ENCODE measurements at places on chromosomes 5 and 9.

GRCh38 chr5:142254431-142254830, 70.4 kb downstream of the SPRY4 start:
- no peak for DNase-seq

GRCh38 chr5:148966348-148966747, 96.5 kb downstream of the SH3TC2 start:
- DNase-seq = no peak

DNA sequence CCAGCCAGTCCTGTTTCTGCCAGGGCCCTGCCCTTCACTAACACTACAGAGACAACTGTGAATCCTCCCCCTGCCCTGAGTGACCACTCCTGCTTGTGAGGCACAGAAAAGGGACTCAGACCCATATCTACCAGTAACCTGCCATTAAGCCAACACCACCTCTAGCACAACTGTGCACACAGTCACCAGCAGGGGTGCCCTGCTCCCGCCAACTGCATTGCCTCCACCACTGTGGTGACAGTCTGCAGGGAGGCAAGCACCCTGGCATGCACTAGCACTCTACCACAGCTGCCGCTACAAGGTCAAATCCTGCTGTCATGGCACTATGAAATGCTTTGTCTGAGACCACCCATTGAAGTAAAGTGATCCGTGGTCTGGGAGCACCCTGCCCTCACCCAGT, 1028.5 kb upstream of the CDH9 start:
- DNase-seq = no peak

DNA sequence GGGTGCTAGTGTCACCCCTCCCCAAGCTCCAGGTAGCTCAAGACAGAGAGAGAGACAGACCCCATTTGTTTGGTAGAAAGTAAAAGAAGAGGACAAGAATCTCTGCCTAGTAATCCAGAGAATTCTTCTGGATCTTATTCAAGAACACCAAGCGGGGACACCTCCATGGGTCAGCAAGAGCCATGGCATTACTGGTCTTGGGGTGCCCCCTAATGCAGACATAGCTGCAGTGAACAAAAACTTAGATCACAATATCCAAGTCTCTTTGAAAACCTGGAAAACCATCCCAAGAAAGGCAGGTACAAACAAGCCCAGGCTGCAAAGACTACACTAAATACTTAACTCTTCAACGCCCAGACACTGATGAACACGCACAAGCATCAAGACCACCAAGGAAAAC, 29.9 kb upstream of the PDE4D start:
- peak; percentile 23 for DNase-seq

DNA sequence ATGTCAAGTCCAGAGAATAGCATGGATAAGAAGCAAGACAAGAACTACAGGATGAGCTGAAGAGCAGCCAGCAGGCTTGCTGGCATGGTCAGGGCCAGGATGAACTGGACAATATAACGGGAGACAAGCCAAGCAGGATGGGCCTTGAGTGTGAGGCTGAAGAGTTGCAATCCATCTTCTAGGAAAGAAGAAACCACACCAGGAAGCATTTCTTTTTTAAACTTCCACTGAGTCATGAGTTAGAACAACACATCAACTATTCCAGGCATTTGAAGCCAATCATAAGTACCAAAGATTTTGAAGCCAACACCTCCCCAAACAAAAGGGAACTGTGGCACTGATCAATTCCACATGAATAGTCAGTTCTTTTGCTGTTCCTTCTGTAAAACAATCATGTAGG, 27.3 kb downstream of the SLC31A2 start:
- DNase-seq = no peak

- no peak for DNase-seq
Measured at GRCh38 chr9:96171728-96172127, 130.2 kb downstream of the HSD17B3 start.

- no peak for DNase-seq
Measured at GRCh38 chr5:106451998-106452397, 1218.7 kb downstream of the EFNA5 start.

GRCh38 chr9:36037549-36038122, 923 bp downstream of the RECK start:
- DNase-seq = no peak

DNA sequence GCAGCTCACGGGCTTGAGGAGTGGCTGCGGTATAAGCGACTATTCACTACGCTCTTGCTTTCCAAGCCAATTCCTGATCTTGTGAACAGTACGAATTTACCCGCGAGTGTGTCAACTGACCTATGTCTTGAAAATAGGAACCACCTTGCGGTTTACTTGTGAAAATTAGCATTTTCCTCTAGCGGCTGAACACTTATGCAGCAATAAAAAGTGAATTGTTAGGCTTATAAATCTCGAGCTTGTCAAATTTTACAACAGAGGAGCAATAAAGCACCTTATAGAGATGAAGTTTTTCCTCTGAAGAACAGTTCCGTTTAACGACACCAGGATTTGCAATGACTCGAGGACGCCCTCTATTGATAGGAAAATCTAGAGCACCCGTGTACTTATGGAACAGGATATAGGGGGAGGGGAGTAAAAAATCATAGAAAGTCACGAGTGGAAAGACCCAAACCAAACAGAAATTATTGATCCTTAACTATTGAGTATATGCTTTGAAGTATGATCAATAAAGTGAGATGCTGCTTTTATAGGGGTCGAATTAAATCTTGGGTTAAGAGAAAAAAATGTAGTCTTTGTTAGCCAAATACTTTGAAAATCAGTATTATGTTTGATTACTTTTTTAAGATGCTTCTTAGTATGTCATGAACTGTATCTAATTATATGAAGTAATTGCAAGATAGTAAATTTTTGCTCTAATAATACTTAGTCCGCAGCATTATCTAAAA, 1.9 kb upstream of the RGMB start:
- DNase-seq = no peak

GRCh38 chr9:7828334-7828733, 28.8 kb upstream of the DMAC1 start:
- no peak for DNase-seq

DNA sequence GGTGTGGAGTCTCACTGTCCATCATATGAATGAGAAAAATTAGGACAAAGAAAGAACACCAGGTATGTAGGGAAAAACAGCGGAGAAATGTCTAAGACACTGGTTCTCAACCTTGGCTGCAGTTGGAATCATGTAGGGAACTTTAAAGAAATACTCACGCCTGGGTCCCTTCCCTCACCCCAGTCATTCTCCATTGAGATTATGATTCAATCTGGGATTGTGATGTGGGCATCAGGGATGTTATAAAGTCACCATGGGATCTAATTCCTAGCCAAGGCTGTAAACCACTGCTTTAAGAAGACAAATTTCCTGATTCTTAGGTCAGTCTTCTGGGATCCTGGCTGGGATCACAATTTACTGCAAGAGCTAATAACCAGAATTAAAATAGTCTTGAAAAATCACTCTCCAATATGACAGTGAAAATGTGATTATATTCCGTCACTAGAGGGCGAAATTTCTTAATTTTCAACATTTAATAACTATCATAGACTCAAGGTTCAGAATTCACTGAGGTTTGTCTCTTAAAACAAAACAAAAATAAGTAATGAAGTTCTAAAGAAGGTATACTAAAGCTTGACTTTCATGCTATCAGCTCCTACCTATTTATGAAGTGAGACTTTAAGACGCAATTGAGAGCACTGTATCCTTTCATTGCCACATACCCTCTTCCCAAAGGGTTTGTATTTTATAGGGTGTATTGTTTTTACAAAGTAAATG, 60.5 kb downstream of the GLDC start:
- DNase-seq = no peak

- no peak for DNase-seq
Measured at GRCh38 chr9:78144008-78144381, 91.9 kb upstream of the CEP78 start.

DNA sequence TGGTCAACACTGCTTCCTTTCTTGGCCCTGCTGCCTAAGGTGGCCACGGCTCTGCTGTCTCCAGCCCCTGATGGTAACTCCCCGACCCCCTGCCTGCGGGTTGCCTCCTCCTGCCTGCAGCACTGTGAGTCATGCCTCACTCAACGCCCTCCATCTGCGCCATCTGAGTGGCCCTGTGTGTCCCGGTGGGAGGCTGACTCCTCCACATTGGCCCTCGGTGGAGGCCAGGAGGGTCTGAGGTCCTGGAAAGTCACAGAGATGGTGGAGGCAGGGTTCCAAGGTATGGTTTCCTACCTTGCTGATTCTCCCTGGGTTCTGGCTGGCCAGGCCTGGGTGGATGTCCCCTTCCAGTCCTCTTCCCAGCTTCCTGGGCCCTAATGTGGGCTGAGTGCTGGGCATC, 64.5 kb upstream of the ADAMTS2 start:
- DNase-seq = no peak

DNA sequence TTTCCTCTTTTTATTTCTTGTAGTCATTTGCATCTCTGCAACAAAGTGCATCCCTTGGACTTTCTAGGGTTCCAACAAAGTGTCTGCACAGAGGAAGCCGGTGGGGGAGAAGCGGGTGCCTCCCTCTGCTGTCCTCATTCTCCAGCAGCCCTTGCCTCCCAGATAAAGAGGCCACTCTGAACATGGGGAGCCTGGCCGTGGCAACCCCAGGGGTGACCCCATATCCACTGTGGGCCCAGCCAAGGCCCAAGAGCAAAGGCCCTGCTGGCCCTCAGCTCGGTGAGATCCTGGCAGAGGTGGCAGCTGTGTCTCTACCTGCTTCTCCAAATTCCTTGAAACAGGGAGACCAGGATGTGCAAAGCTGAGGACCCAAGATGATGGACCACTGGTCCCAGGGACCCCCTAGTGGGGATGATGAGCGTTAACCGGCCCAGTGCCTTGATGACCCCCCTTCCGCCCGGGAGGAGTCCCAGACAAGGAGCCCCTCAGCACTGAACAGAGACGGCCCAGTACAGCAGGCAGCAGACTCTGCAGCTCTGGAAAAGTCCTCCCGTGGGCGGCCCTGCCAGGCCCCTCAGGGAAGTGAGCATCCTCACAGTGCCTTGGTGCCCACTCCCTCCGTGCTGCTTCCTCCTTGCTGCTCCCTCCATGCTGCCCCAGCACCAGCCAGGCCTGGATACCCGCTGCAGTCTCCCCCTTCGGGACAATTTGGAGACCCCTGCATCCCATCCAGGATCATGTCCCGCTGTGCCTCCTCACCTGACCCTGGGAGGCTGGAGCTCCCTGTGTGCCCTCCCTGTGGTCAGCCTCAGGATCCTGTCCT, 62.5 kb downstream of the MRPL36 start:
- DNase-seq = no peak

- peak; percentile 71 for DNase-seq
Measured at GRCh38 chr5:143355710-143356109, 47.8 kb downstream of the NR3C1 start.

DNA sequence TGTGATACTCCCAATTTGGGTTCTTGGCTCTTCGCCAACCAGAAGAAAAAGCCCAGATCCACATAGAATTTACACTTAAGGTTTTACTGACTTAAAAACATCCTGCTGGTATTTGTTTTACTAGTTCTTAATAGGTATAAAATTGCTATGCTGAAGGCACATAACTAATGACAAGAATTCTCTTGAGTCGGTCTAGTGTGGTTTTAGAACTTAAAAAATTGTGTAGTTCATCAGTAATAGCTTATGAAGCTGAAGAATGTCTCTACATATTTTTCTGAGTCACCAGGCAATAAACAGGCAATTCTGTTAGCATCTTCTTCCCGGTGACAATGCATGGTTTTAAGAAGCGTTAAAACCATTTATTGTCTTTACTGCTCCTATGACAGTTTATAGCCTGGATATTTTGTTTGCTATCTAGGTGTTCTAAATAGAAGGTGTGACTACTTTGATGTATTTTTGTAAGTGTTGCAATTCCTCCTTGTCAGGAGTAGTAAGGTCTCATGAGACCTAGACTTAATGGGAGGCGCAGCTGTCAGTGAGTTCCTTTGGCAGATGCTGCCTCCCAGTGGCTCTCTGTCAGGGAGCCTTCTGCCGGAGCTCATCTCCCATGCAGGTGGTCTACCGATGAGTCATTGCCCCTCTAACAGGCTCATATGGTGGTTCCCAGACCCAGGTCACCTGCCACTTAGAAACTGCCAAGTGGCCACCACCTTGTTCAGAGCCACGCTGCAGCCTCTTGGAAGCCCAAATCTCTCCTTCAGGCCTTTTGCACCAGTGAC, 173.8 kb downstream of the MAST4 start:
- no peak for DNase-seq

Data from HS-27A (cell line).